ENCODE measurements at places on chromosomes 2 and 18. TPM values are rescaled to one million over a fixed set of nuclear protein-coding genes. Genes with fewer than 3 reads are reported as not detected.

GRCh38 chr2:118835746-118836410, 11.6 kb downstream of the EN1 start:
- DNase-seq, result no peak

DNA sequence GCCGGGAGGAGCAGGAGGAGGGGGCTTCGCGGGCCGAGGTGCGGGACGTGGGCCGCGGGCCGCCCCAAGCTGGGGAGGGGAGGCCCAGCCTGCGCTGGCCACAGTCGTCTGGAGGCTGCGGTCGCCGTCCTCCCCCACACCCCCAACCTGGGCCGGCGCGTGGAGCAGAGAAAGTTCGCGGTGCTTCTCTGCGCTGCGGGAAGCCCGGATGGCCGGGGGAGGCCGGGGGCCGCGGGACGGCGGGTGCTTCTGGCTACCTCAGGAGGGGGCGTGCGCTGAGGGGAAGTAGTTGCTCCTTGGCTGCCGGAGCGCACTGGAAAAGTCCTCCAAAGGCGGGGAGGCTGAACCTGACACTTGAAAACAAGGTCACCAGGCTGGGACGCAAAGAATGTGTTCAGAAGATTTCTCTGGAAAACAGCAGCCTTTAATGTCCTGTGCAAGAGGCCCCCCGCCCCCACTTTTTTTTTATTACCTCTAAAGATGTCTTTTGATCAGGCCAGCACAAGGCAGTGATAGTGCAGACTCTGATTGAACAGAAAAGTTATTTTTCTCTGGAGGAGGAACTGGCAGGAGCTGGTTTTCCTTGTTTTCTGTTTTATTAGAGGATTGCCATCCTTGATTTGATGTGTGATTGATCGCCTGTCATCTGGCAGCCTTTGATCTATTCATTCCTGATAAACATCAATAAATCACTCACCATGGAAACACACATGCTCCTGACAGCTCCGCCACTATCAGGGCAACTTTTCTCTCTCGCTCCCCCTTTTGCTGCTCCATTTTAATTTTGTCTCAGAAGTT, 1.6 kb downstream of the TSHZ1 start:
- no peak for DNase-seq

- DNase-seq, result no peak
Observed at GRCh38 chr18:7064346-7064745, 53.3 kb downstream of the LAMA1 start.

DNA sequence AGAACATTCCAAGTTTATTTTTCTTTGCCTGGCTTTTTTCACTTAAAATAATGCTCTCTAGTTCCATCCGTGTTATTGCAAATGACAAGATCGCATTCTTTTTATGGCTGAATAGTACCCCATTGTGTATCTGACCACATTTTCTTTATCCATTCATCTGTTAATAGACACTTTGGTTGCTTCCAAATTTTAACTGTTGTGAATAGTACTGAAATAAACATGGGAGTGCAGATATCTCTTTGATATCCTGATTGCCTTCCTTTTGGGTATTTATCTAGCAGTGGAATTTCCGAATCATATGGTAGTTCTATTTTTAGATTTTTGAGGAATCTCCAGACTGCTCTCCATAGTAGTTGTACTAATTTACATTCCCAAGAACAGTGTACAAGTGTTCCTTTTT, 230.5 kb downstream of the FIGN start:
- no peak for DNase-seq

- DNase-seq, result no peak
Observed at GRCh38 chr2:233164128-233164635, 87.3 kb upstream of the ATG16L1 start.

GRCh38 chr2:232697807-232698110, 628 bp downstream of the GIGYF2 start:
- DNase-seq, result no peak

DNA sequence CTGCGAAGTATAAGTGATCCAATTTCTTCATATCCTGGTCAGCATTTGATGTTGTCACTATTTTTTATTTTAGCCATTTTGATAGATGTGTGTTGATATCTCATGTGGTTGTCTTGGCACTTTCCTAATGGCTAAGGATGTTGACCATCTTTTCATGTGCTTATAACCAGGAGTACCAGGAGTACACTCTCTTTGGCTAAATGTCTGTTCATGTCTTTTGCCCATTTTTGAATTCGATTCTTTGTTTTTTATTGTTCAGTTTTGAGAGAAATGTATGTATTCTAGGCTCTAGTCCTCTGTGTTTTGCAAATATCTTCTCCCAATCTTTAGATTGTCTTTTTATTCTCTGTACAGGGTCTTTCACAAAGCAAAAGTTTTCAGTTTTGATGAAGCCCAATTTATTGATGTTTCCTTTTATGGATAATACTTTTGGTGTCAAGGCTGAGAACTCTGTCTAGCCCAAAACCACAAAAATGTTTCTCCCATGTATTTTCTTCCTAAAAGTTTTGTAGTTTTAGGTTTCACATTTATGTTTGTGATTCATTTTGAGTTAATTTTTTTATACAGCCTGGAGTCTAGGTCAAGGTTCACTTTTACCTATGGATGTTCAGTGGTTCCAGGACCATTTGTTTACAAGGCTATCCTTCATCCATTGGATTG, 65.4 kb downstream of the SDC1 start:
- DNase-seq, result no peak

DNA sequence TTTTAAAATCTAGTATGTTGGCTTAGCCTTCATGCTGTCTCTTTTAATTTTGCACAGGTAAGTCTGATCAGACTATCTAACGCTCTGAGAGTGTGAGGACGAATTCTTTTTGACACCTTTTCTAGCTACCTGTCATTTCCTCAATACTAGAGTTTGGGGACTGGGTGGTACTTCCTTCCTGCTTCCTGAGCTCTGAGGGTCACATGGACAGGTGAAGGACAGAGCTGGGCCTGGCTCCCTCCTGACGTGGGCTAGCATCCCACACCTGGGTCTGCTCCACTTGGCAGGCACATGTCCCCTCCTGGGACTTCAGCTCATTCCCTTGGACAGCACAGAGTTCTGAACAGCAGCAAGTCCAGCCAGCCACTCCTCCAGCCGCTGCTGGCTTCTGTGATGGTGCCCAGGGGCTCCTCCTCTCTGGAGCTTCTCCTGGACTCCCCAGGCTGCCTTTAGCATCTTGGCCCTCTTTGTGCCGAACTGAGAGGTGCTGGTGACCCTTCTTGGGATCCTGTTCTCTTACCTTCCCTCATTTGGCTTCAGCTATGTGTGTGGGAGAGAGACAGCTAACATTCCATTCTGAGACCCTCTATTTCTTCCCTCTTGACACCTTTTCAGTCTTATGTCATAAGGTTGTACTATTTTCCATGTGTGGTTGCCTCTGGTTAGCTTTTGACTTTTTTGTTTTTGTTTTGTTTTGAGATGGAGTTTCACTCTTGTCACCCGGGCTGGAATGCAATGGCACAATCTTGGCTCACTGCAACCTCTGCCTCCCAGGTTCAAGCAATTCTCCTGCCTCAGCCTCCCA, 106.9 kb downstream of the B3GNT2 start:
- DNase-seq, result no peak

DNA sequence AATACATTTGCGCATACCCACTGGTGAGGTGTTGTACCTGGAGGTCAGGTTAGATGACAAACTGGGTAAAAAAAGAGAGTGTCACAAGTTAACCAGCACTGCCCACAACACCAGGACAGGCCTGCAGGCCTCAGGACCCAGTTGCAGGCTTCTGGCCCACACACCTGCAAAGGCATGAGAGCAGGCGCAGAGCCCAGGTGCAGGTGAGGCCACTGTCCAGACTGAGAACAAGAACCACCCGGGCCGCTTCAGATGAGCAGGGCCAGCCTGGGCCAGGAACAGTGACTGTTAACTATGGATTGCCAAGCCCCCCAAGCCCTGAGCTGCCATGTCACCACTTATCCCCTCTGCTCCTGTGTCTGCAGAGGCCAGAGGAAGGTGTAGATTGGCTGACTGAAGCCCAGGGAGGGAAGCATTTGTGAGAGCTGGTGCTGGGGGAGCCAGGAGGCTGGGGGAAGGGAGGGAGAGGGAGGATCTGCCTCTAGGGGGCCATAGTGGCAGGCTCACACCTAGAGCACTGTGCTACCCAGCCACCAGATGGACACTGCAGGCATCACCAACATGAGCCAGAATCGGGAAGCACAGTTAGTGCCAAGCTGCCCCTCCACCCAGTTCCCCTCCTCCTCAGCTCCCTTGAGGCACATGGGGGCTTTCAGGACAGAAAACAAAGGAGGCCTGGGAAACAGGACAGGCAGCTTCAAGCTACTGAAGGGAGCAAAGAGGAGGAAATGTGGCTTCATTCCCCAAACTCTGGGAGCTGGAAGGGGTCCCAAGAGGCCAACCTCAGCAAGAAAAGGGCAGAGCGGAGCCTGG, 35.4 kb downstream of the SFXN5 start:
- no peak for DNase-seq

- DNase-seq, result no peak
Observed at GRCh38 chr2:171921970-171922229, 361 bp upstream of the HAT1 start.

GRCh38 chr2:120829633-120830025, 94.0 kb downstream of the GLI2 start:
- DNase-seq, result no peak

DNA sequence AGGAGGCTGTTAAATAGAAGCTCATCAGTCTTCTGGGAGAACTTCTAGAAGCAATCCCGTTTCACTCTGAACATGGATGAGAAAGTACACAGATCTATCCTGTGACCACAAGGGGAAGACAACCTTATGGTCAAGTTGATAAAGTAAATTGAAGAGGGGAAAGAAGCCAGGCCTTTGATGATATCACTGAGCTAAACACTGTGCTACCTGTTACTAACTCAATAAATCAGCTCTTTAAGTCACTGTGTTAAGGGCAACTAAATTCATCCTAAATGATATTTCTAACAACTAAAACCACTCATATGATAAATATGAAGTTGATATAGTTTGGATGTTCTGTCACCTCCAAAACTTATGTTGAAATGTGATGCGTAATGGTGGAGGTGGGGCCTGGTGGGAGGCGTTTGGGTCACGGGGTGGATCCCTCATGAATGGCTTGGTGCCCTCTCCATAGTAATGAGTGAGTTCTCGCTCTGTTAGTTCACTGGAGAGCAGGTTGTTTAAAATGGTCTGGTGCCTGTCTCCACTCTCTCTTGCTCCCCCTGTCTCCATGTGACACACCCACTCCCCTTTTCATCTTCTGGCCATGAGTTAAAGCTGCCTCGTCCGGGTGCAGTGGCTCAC, 23.6 kb downstream of the OLA1 start:
- DNase-seq, result no peak

DNA sequence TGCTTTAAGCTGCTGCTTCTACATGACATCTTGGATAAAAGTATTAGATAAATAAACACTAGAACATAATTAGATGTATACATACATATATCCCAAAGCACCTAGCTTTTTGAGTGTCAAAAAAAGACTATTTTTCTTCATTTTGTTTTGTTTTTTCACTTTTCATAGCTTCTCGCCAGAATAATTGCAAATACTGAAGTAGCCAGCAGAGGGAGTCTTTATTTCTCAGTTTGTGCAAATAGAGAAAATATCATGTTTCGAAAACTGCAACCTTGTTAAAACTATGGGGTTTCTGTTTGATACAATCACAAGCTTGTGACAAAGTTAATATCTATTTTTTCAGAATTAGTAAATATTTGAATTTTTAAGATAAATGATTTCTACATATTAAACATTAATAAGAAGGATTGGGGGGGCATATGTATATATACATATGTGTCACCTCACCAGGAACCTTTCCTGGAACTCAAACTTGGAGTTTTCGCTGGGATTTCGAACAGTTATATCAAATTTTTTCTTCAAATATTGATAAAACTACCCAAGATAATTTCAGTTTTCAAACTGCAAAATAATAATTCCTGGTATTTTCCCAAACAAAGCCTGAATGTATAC, 61.0 kb downstream of the GRB14 start:
- DNase-seq, result no peak

- no peak for DNase-seq
Observed at GRCh38 chr2:107634172-107634571, 192.5 kb upstream of the RGPD4 start.

DNA sequence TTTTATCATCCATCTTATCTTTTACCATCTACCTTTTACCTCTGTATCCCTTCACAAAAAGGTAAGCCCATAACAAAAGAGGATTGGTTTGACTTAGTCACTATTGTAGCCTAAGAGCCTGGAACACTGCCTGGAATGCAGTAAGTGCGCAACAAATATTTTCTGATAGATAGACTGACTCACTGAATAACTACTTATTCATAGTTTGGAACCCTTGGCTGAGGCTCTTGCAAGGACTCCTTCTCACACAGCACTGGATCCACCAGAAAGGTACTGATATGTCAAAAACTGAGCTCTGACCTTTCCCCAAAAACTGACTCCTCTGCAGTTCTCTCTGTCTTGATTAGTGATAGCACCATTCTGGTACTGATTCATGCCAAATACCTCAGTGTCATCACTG, 426.7 kb downstream of the SETBP1 start:
- no peak for DNase-seq

Gene CDH19
- 3.6 TPM for total RNA-seq

Gene RRM2
- 21.4 TPM for total RNA-seq

Gene LYG2
- total RNA-seq, result not detected

Gene POTEC
- total RNA-seq, result not detected

Gene SLC5A7
- not detected for total RNA-seq

Gene LIMS3
- not detected for total RNA-seq

Gene AGXT
- total RNA-seq, result not detected

Gene SERPINB13
- 228 TPM for total RNA-seq

Gene CLIP4
- total RNA-seq, result 42.6 TPM

Gene MPPE1
- 14.1 TPM for total RNA-seq

Gene GKN1
- 2.5 TPM for total RNA-seq

Gene TMEM178A
- 0.29 TPM for total RNA-seq

Gene CRYBA2
- not detected for total RNA-seq

Gene DOK6
- total RNA-seq, result 0.57 TPM

Data from esophagus squamous epithelium (tissue), 5 donors.